ENCODE measurements at places on chromosomes 3 and 15. TPM values are rescaled to one million over a fixed set of nuclear protein-coding genes. Genes with fewer than 3 reads are reported as not detected.

- H3K4me3 ChIP-seq, result no peak overlapping the region
- DNase-seq, result no peak
- no peaks in the 10 kb centered on the region for H3K36me3 ChIP-seq
- no peak overlapping the region for H3K27ac ChIP-seq
Measured at GRCh38 chr3:41521010-41521655, 321.8 kb downstream of the CTNNB1 start.

DNA sequence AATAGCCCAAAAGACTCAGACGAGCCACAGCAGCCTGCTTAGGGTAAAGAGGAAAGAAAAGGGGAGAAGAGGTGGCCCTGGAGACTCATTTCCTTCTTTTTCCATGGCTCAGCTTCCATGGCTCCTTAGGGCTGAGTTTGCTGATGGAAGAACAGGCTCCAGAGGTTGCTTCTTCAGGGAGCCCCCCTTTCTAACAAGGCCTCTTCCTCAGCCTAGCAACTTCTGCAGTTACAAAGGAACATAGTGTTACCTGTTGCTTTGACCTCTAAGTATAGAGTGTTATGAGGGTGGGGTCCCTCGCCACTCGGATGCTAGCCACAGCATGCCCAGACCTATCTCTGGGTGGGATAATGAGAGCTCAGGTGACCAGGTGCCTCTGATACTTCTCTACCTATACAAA lies 43.2 kb upstream of the SPESP1 start:
- H3K36me3 ChIP-seq, result no peaks in the 10 kb centered on the region
- no peak for DNase-seq
- H3K27ac ChIP-seq, result no peak overlapping the region
- peaks cover 21% of the 10 kb centered on the region for H3K4me1 ChIP-seq

GRCh38 chr3:12062605-12063004 lies 58.4 kb downstream of the SYN2 start:
- H3K36me3 ChIP-seq, result no peaks in the 10 kb centered on the region
- no peaks in the 10 kb centered on the region for H3K27me3 ChIP-seq
- H3K4me1 ChIP-seq, result no peaks in the 10 kb centered on the region
- no peak overlapping the region for H3K4me3 ChIP-seq
- no peak overlapping the region for H3K27ac ChIP-seq

DNA sequence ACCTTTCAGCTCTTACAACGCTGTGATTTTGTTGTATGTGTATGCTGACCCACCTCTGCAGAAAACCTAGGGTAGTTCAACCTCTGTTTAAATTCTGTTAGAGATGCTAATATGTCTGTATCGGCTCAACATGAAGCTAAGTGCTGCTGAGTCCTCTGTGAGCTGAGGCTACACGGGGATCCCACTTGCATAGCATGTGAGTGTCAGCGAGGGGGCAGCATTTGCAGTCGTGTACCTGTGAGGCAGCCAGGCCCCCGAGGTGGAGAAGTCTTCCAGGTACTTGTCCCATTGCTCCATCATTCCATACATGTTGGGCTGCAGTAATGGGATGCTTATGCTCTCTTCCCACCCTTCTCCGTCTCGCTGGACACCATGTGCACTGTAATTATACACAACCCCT lies 3.7 kb downstream of the MKRN2OS start:
- no peak overlapping the region for H3K4me3 ChIP-seq
- no peaks in the 10 kb centered on the region for H3K27me3 ChIP-seq
- no peak for DNase-seq
- H3K27ac ChIP-seq, result no peak overlapping the region
- no peaks in the 10 kb centered on the region for H3K4me1 ChIP-seq

GRCh38 chr15:101723171-101723873 lies 951 bp downstream of the TARS3 start:
- H3K4me1 ChIP-seq, result peaks cover 6% of the 10 kb centered on the region
- peak overlapping the region; percentile 97 for H3K27ac ChIP-seq
- peaks cover 15% of the 10 kb centered on the region for H3K36me3 ChIP-seq
- H3K27me3 ChIP-seq, result no peaks in the 10 kb centered on the region

GRCh38 chr15:31458596-31459399 lies 132.2 kb downstream of the KLF13 start:
- no peaks in the 10 kb centered on the region for H3K27me3 ChIP-seq
- H3K4me3 ChIP-seq, result no peak overlapping the region
- no peak overlapping the region for H3K27ac ChIP-seq
- no peaks in the 10 kb centered on the region for H3K4me1 ChIP-seq

The MYZAP gene
- 36.9 TPM for total RNA-seq

DNA sequence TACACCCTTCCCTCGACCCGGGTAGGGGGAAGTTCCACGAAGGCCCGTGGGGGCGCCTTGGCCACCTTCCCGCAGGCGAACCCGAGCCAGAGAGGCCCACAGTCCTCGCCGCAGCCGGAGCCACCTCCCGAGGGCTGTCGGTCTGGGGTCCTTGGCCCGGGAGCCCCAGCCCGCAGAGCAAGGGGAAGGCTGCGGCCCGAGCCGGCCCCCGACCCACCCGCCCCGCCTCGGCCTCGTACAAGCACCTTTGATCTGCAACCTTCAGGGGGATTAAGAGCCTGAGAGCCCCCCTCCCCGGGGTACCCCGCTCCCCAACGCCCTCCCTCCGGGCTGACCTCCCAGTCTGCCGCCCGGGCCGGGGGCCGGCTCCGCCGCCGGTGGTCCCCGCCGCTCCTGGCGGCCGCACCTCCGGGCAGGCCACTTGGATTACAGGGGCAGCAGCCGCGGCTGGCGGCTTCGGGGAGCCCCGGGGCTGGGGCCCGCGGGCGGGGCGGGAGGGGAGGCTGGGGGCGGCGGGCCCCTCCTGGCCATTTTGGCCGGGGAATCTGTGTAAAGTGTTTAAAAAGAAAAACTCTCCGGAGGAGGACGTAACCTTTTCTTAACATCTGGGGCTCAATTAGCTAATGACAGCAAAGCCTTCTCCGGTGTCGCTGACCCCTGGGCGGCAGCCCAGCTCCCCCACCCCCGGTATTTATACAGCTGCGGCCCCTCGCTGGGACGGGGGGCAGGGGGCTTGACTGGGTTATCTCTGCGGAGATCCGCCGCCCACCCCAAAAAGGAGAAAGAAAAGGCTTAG lies 40.2 kb downstream of the EPHB3 start:
- H3K36me3 ChIP-seq, result no peaks in the 10 kb centered on the region
- H3K27me3 ChIP-seq, result no peaks in the 10 kb centered on the region
- no peak for DNase-seq

- no peaks in the 10 kb centered on the region for H3K27me3 ChIP-seq
- no peaks in the 10 kb centered on the region for H3K4me1 ChIP-seq
- no peak overlapping the region for H3K4me3 ChIP-seq
- H3K27ac ChIP-seq, result peak overlapping the region; percentile 10
Measured at GRCh38 chr15:30065025-30065801, 17.5 kb upstream of the GOLGA8J start.

DNA sequence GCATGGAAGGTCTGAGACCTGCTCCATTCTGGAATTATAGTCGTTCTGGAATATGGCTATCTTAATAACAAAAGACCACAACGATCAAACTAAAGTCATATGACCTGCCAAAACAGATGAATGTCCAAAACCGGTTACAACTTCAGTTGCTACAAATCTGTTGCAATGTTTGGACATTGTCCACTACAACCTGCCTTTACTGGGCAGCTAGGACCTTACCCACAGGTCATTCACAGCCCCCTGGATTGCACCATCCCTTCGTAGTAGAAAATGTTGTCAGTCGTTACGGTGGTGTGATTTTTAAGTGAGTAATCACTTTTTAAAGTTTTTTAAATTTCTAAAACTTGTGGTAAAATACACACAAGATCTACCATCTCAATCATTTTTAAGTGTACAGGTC lies 22.5 kb upstream of the SRGAP3 start:
- no peak overlapping the region for H3K27ac ChIP-seq
- no peaks in the 10 kb centered on the region for H3K4me1 ChIP-seq
- DNase-seq, result peak; percentile 11
- no peak overlapping the region for H3K4me3 ChIP-seq
- H3K27me3 ChIP-seq, result no peaks in the 10 kb centered on the region

DNA sequence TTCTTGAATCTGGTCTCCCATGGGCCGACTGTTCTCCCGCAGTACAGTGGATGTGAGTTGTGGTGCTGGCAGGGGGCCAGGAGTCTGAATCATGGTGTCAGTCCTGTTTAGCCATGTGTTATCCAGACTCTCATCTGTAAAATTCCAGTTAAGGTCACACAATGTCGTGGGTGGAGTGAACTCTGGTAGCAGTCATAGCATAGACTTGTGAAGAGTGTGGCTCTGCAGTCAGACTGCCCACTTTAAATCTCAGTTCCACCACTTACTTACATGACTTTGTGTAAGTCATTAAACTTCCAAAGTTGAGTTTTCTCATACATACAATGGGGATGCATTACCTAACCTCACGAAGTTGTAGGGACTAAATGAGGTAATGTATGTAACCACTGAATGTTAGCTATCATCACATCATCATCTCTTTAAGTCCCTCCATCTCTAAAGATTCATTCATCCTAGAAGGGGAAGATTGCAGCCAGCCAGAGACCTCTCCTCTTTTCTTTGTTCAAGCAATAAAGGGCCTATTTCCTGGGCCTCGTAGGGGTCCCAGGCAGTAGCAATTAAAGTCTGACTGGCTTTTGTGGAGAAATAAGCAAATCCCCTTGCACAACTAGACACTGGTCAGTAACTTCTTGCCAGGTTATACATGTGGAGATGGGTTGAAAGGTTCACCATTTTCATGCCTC lies 93.9 kb downstream of the PCCB start:
- DNase-seq, result peak; percentile 40

DNA sequence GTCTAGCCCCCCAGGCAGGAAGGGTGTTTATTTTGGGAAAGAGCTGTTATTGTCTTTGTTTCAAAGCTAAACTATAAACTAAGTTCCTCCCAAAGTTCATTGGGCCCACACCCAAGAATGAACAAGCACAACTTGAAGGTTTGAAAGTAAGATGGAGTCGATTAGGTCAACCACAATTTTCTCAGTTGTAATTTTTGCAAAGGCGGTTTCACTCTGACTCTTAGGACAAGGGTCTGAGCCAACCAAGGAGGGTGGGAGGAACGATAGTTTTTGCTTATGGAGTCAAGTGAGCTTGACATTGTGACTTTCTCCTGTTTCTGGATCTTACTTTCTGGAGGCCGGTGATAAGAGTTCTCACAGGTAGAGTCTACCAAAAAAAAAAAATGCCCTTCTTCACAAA lies 5.8 kb upstream of the ZNF770 start:
- no peaks in the 10 kb centered on the region for H3K27me3 ChIP-seq
- no peak overlapping the region for H3K27ac ChIP-seq
- peaks cover 3% of the 10 kb centered on the region for H3K4me1 ChIP-seq
- no peak for DNase-seq
- no peak overlapping the region for H3K4me3 ChIP-seq
- no peaks in the 10 kb centered on the region for H3K36me3 ChIP-seq

- no peaks in the 10 kb centered on the region for H3K36me3 ChIP-seq
- no peaks in the 10 kb centered on the region for H3K4me1 ChIP-seq
- no peak overlapping the region for H3K27ac ChIP-seq
- H3K27me3 ChIP-seq, result no peaks in the 10 kb centered on the region
- DNase-seq, result no peak
- H3K4me3 ChIP-seq, result no peak overlapping the region
Measured at GRCh38 chr3:18743761-18744160, 318.6 kb upstream of the SATB1 start.

The SYNPR gene
- not detected for total RNA-seq

GRCh38 chr3:161265916-161266571 lies 44.9 kb downstream of the NMD3 start:
- H3K4me1 ChIP-seq, result peaks cover 6% of the 10 kb centered on the region
- no peak overlapping the region for H3K4me3 ChIP-seq
- no peak overlapping the region for H3K27ac ChIP-seq
- H3K36me3 ChIP-seq, result peaks cover 4% of the 10 kb centered on the region
- no peak for DNase-seq

DNA sequence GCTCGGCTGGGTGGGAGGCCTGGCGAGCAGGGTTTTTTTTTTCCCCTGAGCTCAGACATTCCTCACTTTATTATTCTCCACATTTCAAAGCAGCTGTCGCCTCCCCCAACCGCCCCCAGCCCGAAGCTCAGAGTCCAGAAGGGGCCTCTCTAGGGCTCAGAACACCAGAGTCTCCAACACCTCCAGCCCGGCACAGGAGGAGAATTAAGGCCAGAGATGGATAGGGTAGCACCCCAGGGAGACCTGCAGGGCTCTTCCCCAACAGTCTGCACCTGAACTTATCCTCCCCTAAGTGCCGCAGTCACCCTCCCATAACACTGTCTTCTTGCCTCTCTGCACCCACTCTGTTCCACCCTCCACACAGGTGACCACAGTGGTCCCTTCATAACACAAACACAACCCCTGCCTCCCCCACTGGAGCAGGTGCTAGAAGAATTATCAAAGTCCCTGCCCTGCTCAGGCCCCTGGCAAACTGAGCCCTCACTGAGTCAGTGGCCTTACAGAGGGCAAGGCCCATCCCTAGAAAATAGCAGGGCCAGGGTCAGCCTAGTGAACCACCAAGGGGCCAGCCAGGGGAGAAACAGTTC lies 14.1 kb downstream of the MYL3 start:
- no peaks in the 10 kb centered on the region for H3K27me3 ChIP-seq
- H3K27ac ChIP-seq, result peak overlapping the region; percentile 23
- no peak overlapping the region for H3K4me3 ChIP-seq
- H3K36me3 ChIP-seq, result no peaks in the 10 kb centered on the region

DNA sequence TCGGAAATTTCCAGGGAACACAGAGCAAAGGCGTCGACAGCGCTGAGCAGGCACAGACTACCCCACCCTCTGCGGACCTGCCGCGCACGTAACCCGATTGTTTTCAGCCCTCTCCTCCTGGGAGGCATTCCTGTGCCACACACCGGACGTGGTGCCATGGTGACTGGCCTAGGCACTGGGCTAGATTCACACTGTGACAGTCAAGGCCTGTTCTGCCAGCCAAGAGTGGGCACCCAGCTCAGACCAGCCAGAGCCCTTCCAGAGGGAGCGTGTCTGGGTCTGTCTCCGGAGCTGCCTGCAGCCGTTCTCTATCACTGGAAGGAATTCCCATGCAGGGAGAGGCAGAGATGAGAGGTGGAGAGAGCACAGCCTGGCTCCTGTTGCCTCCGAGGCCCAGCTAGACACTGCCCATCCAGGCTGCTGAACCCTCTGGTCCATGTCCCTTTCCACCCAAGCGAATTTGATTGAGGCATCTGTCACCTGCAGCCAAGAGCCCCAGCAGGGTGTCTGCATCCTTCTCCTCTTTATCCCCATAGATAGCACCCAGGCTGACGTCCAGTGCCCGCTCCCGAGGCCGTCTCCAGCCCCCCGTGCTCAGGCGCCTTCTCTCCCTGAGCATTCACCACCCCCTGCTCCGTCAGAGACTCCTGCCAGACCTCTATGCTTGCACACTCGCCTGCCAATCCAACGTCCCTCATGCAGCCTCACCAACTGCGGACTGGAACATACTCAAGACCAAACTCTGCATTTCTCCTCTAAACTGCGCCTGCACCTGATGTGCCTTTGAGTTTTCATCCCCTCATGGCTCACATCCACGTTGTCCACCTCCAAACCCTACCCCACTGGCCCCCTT lies 267.5 kb downstream of the OCA2 start:
- no peak for DNase-seq
- no peak overlapping the region for H3K4me3 ChIP-seq
- H3K4me1 ChIP-seq, result no peaks in the 10 kb centered on the region
- no peak overlapping the region for H3K27ac ChIP-seq
- H3K27me3 ChIP-seq, result no peaks in the 10 kb centered on the region
- no peaks in the 10 kb centered on the region for H3K36me3 ChIP-seq

The NRROS gene
- total RNA-seq, result 9.7 TPM

- H3K27me3 ChIP-seq, result no peaks in the 10 kb centered on the region
- peaks cover 7% of the 10 kb centered on the region for H3K36me3 ChIP-seq
- peak overlapping the region; percentile 23 for H3K27ac ChIP-seq
- no peaks in the 10 kb centered on the region for H3K4me1 ChIP-seq
- no peak for DNase-seq
Measured at GRCh38 chr3:12508291-12508700, 24.0 kb downstream of the TSEN2 start.

Measured in lung (tissue), 17 donors.